ENCODE measurements at places on chromosomes 5 and 9.

- DNase-seq = no peak
These were observed 220.7 kb downstream of the DRD1 start for GRCh38 chr5:175223291-175223690.

DNA sequence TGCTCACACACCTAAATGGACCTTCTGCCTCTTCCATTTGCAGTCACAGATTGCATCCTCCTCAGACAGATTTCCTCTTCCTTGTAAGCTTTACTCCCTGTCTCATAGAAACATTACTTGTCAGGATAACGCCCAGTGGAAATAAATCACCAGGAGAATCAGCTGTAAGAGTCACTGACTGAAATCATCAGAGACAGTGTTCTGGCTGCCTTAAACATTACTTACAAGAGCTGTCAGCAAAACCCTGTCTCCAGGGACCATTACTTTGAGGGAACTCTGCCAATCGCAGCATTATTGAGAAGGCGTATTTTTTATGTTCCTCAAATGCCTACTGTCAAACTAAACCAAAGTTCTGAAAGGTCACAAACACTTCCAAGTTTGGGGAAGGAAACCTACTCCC, 5.9 kb downstream of the DPYSL3 start:
- DNase-seq = no peak

DNA sequence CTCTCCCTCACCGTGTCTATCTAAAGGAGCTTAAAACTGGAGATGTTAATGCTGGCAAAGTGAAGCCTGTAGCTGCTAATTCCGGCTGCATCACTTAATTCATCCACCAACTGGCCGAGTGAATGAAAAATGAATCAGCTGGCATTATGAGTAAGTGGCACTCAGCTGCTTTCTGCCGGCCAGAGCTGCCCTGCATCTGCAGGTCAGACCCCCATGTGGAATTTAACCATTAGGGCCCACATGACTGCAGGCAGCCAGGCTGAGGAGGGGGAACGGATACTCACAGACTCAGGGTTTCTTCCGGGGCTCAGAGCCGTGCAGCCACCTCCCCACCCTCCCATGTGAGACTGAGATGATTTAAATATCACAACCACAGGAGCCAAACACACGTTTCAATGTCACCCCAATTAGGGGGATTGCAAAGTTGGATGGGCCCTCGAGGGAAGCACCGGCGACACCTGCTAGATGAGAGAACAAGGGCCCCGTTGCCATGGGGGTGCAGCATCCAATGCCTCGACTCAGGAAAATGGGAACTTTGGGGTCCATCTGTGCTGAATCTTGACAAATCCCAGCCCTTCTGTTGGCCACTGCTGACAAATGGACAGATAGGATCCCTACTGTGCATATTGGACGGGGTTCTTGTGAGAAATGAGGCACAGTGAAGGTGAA, 115.6 kb upstream of the ALDH1B1 start:
- no peak for DNase-seq

DNA sequence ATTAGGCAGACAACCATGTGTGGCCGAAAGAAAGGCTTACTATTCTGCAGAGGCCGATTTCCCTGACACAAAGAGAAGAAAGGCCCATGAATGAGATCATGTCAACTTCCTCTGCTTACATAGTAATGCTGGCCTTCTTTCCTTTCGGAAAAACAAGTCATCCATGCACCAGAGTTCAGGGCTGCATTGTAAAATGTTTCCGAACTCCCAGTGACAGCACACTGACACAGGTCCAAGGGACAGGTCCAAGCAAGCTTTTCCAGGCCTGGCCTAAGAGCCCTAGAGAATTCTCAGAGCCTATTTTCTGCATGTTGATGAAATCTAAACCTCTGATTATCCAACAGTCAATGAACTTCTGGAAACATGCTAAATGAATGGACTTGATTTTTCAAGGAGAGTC, 140.9 kb downstream of the ZNF608 start:
- no peak for DNase-seq

- no peak for DNase-seq
These were observed 199.3 kb downstream of the SGCD start for GRCh38 chr5:156526081-156526925.

- DNase-seq = no peak
These were observed 329.2 kb upstream of the CCNH start for GRCh38 chr5:87741881-87742280.

DNA sequence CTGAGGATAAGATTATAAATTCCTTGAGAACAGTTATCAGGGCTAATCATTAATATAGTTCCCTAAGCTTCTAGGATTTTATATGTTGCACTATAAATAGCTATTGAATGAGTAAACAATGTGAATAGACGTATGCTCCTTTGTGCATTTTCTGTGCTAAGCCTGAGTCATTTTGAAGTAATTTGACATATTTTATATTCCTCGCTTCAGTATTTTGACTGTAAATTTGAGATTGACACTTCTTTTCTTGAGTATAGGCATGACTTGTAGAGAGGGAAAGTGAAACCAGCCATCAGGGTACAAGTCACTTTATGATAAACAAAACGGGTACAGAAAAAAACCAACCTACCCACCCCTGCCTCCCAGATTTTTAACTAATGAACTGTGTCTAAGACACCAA, 367.7 kb upstream of the PRR16 start:
- no peak for DNase-seq

DNA sequence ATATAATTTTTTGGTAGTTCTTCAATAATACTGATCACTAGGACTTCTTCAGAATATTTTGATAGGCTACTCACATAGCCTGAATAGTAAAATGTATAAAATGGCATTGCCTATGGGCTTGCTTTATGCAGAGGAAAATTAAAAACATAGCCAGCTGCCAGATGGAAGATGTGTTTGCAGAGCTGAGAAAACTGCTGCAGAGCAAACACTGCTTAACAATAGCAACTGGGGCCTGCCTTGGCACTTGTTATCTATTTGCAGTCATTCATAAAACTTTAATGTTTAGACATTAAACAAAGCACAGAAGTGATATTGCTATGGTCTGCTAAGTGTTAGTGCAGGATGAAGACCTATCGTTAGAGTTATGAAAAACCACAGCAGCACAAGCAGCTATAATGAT, 151.5 kb upstream of the SMC2 start:
- DNase-seq = no peak

GRCh38 chr5:177357459-177358351, at the start of gene RGS14:
Gene RGS14 (plus strand): TSS chr5:177357924. CDS start chr5:177358025, 101 bp downstream.
- no peak for DNase-seq

DNA sequence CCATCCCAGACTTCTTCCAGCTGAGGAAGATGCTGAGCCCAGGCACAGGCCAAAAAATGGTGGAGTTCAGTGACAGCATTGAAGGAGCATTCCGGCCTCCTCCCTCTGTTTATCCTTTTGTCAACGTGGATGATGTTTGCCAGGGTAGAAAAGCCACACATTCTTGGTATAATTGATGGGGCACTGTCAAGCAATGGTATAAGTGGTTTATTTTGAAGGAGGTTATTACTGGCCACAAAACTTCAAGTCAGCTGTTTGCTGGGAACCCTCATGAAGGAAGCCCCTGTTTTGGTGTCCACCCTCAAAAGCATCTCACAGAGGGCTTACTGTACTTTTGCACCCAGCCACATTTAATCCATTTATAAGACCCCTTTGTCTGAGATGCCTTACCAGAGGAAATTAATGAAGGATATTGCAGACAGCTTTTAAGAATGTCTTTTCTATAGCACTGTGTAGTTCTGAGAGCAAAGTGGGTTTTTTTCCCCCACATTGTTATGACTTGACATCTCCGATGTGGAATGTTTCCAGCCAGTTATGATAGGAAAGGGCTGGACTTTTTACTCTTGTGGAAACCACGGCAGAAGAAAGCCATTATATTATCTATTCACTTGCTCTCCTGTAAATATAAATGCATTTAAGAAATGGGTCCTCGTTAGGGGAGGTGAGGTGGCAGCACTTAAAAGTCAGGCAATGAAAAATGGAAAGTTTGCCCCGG, 95.5 kb upstream of the SPATA31D4 start:
- DNase-seq = no peak

All from iPS DF 19.7 (cell line).